ENCODE measurements at places on chromosomes 4 and X.

GRCh38 chr4:186839122-186840037 lies 115.7 kb upstream of the FAT1 start:
- DNase-seq, result no peak

DNA sequence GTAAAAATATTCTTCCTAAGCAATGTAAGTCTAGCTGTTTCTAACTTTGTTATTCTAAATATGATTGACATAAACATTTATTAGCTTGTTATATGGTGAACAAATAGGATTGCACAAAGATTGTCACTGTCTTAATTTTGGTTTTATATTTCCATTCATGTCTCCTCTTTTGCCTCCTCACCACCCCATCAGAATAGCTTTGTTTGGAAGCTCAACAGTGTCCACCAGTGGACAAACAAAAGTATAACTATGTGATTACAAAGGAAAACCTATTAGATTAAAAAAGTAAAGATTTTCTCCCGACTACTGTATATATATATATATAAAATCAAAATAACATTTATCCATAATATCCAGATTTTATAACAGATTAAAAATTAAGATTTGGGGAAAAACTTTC lies 468.2 kb downstream of the ZIC3 start:
- no peak for DNase-seq

DNA sequence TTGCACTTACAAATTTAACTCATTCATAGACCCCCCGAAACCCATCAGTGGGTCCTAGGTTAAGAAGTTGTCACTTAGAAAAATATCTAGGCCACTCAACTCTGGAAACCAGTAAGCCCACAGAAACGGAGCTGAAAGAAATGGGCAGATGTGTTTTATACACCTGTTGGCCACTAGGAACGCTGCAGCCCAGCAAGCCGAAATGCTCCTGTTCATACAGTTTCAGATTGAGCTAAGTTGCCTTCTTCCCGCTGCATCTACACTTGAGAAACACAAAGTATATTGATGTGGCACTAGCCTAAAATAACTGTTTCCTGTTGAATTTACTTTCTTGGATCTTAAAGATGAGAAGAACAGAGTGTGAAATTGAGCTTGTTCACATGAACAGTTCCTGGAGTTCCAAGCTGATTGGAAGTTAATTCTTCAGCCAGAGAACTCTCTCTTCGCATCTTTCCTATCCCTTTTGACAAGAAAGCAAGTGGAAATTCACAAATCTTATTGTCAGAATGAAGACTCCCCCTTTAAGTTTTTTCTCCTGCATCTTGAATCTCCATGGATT lies 174.1 kb downstream of the RBMX2 start:
- DNase-seq, result no peak

- no peak for DNase-seq
These were observed 172 bp upstream of the HSPA4L start for GRCh38 chr4:127782025-127782274.

DNA sequence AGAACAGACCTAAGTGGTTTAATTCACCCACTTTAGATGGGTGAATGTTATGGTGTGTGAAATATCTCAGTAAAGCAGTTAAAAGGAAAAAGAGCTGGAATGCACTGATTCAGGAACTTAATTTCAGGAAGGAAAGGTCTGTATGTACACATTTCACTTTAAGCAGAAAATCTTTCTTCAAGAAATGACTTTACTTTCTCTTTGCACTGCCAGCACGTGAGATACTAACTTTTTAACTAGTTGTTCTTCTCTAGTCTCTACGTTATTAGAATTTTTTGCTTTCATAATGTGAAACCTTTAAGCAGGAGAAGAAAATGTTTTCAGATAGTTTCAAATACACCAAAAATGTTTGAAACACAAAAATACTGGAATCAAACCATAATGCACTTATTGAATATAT lies 18.8 kb downstream of the C4orf46 start:
- DNase-seq, result no peak

GRCh38 chr4:85102606-85103005 lies 136.1 kb upstream of the WDFY3 start:
- DNase-seq, result no peak

Data from SHP77 treated with DMSO at 0.1 percent for 48 hours (cell line).